ENCODE measurements at places on chromosomes 3 and 15. TPM values are rescaled to one million over a fixed set of nuclear protein-coding genes. Genes with fewer than 3 reads are reported as not detected.

The GNB4 gene
- 163 TPM for total RNA-seq

The DPPA4 gene
- 1.6 TPM for total RNA-seq

The FBXW12 gene
- 1.6 TPM for total RNA-seq

The CPB1 gene
- not detected for total RNA-seq
